Activated T-cell treated with anti-CD3 and anti-CD28 coated beads for 24 hours (primary cell): ENCODE measurements at places on chromosomes 12 and 14.

DNA sequence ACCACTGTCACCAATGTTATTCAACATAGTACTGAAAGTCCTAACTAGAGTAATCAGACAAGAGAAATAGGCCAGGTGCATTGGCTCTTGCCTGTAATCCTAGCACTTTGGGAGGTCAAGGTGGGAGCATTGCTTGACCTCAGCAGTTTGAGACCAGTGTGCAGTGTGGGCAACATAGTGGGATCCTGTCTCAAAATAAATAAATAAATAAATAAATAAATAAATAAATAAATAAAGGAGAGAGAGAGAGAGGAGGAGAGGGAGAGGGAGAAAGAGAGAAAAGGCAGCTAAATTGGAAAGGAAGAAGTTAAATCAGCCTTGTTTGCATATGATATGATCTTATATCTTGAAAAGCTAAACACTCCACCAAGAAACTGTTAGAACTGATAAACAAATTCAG is 115.3 kb downstream of the FAR2 start:
- no peak for DNase-seq

DNA sequence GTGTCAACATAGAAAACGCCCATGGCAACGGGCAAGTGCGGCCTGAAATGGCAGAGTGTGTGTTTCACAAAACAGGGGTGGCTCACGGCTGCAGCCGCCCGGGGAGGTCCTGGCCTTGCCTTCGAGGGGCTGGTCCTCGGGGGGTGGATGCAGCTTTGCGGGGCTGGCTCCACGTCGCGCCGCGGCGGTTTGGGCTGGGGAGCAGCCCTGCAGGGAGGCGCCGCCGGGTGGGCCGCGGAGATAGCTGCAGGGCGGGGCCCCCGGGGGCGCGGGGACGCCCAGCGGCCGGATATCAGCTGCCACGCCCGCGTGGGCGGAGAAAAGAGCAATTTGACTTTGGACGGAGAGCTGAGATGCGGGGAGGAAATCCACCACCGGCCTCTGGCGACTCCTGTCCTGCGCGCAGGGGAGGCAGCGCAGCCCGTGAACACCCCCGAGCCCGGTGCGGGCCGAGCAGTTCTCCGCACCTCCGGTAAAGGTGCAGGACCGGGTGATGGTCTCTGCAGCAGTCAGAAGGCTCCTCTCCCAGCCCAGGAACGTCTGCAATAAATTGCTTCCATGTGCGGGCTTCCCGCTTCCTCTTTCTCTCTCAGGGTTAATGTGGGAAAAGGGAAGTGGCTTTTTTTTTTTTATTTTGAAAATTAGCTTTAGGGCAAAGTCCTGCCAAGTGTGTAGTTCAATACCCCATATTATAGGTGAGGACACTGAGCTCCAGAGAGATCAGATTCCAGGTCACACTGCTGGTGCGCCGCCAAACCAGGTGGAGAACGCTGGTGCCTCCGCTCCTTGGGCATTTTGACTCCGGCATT is 110.5 kb downstream of the ARF6 start:
- DNase-seq = peak; percentile 66

- no peak for DNase-seq
Observed at GRCh38 chr14:64692986-64693809, 11.0 kb upstream of the PLEKHG3 start.

- no peak for DNase-seq
Observed at GRCh38 chr12:97022536-97023230, 115.6 kb downstream of the NEDD1 start.
